ENCODE measurements at places on chromosomes 1 and 21. TPM values are rescaled to one million over a fixed set of nuclear protein-coding genes. Genes with fewer than 3 reads are reported as not detected.
A peak's percentile ranks its signal among the peaks of the same experiment; 100 is the strongest.

The MNDA gene
- total RNA-seq, result not detected

GRCh38 chr1:180503280-180503862 lies 994 bp upstream of the ACBD6 start:
- no peaks in the 10 kb centered on the region for H3K27me3 ChIP-seq
- peak overlapping the region; percentile 71 for H3K27ac ChIP-seq
- DNase-seq, result no peak
- H3K36me3 ChIP-seq, result no peaks in the 10 kb centered on the region
- H3K4me3 ChIP-seq, result peak overlapping the region; percentile 92

- H3K4me1 ChIP-seq, result no peaks in the 10 kb centered on the region
- DNase-seq, result no peak
- no peaks in the 10 kb centered on the region for H3K36me3 ChIP-seq
- no peak overlapping the region for H3K4me3 ChIP-seq
Measured at GRCh38 chr1:158208586-158209116, 28.0 kb downstream of the CD1D start.

The FLG2 gene
- not detected for total RNA-seq

GRCh38 chr1:220747437-220748088 lies 559 bp upstream of the MTARC2 start:
- H3K4me1 ChIP-seq, result peaks cover 6% of the 10 kb centered on the region
- H3K27ac ChIP-seq, result peak overlapping the region; percentile 71
- peak overlapping the region; percentile 65 for H3K4me3 ChIP-seq
- H3K27me3 ChIP-seq, result no peaks in the 10 kb centered on the region
- DNase-seq, result no peak

- DNase-seq, result no peak
- H3K4me1 ChIP-seq, result no peaks in the 10 kb centered on the region
- no peaks in the 10 kb centered on the region for H3K36me3 ChIP-seq
- no peak overlapping the region for H3K4me3 ChIP-seq
Measured at GRCh38 chr1:66489151-66489550, 44.8 kb upstream of the SGIP1 start.
